ENCODE measurements at places on chromosomes 16 and 17.

- peak; percentile 70 for DNase-seq
Observed at GRCh38 chr16:63789603-63790002, 1332.3 kb downstream of the CDH11 start.

DNA sequence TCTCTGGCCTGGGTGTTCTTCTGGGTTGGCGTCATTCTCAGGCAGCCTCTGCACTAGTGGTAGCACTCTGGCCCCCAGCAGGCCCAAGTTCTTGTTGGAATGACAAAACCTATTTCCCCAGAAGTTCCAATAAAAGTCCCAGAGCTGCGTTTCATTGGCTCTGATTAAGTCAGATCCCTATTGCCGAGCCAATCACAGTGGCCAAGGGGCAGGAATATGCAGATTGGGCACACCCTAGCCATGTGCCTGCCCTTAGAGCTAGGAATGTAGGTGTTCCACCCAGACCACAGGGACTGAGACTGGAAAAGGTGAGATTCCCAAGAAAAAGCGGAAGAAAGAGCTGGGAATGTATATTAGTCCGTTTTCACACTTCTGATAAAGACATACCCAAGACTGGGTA lies 44.9 kb upstream of the POLR3E start:
- no peak for DNase-seq

GRCh38 chr17:57516290-57517230 lies 228.5 kb downstream of the CCDC182 start:
- DNase-seq: no peak

- DNase-seq: no peak
Observed at GRCh38 chr16:3174618-3175148, 13.3 kb upstream of the OR1F1 start.

DNA sequence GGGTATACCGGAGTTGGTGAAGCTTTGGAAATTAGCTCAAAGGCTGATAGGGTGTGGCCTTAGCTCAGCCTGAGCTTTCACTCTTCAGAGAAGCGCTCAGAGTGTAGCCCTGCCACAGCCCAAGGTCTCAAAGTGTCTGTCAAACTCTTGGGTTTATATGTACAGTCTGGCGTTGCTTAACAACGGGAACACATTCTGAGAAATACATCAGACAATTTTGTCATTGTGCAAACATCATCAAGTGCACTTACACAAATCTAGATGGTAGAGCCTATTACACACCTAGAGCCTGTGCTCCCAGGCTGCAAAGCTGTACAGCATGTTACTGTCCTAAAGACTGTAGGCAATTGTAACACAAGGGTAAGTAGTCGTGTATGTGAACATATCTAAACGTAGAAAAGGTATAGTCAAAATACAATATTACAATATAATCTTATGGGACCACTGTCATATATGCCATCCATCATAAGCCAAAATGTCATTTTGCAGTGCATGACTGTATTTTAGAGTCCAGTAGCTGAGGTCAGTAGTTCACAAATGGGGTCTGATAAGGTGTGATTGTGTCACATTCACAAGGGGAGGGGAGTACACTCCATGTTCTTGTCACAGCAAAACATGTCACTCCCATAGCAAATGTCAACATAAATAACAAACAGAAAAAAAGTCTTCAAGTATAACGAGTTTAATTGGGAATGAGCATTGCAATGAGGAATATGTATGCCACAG lies 20.6 kb downstream of the CHAD start:
- DNase-seq: no peak
